ENCODE measurements at places on chromosomes 7 and 10. TPM values are rescaled to one million over a fixed set of nuclear protein-coding genes. Genes with fewer than 3 reads are reported as not detected.

DNA sequence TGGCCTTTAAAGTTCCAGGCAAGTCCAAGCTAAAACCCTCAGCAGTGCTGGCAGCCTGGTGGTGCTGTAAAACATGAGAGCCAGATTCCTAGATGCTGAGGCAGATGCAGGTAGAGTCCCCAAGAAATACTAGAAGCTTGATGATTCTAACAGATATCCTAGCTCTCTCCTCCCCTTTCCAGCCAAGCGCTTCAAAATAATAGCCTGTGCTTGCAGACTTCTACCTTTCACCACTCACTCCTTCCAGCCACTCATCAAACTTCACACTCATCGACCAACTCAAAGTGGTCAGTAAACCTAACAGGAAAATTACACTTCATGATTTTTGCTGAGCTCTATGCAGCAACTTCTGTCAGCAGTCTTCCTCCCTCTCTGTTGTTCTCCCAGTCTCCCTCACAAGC lies 50.2 kb downstream of the LMBR1 start:
- no peaks in the 10 kb centered on the region for H3K36me3 ChIP-seq
- DNase-seq = peak; percentile 63
- no peak overlapping the region for H3K4me3 ChIP-seq
- no peaks in the 10 kb centered on the region for H3K27me3 ChIP-seq

GRCh38 chr7:44631458-44632115 lies 25.2 kb downstream of the OGDH start:
- DNase-seq = peak; percentile 56
- no peak overlapping the region for H3K4me3 ChIP-seq
- H3K27ac ChIP-seq = peak overlapping the region; percentile 45
- H3K27me3 ChIP-seq = no peaks in the 10 kb centered on the region
- peaks cover 51% of the 10 kb centered on the region for H3K4me1 ChIP-seq
- H3K36me3 ChIP-seq = peaks cover 17% of the 10 kb centered on the region

DNA sequence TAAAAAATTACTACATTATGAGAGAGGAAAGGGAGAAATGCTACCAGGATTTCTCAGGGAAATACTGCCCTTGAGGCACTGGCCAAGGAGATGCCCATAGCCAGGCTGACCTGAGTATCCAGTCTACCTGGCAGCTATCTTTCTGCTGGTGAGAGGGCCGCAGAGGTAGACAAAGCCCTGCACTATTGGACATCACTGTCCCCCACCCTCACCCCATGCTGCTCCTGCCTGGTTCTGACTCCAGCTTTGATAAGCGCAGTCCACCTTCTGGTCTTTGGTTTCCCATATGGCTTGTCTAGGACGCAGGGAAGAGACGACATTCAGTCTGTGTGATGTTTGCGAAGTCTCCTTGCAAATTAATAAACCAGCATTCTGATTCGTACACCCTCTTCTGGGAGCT lies 3.7 kb downstream of the ITPRIP start:
- peaks cover 69% of the 10 kb centered on the region for H3K4me1 ChIP-seq
- no peaks in the 10 kb centered on the region for H3K36me3 ChIP-seq
- H3K27me3 ChIP-seq = no peaks in the 10 kb centered on the region
- DNase-seq = no peak

DNA sequence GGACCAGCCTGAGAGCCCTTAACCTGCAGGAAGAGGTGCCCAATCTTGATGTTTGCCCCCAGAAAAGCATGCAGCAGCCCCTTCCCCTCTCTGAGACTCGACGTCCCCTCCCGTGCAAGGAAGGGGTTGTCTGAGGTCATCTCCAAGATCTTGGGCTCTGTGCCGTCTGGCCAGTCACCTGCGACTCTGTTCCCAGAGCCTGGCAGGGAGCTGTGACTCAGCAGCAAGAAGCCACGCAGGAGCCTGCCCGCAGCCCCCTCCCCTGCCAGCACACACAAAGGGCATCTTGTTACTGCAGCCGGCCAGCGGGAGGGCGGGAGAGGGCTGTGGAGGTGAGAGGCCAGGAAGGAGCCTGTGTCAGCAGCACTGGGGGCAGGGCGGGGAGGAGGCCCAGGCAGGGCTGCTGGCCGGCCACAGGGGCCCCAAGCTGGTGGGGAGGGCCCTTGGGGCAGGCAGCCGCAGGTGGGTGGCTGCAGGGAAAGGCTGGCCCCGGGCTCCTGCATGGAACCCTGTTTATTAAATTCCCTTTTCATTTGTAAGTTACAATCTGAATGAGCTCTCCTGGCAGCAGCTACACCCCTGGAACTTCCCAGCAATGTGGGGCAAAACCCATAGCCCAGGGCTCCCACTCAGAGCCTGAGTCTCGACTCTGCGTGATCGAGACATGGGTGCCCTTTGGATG lies 103.7 kb upstream of the ZMIZ1 start:
- no peak overlapping the region for H3K27ac ChIP-seq
- no peaks in the 10 kb centered on the region for H3K36me3 ChIP-seq
- peaks cover 31% of the 10 kb centered on the region for H3K27me3 ChIP-seq
- peaks cover 24% of the 10 kb centered on the region for H3K4me1 ChIP-seq
- no peak for DNase-seq

- no peaks in the 10 kb centered on the region for H3K4me1 ChIP-seq
- peaks cover 2% of the 10 kb centered on the region for H3K36me3 ChIP-seq
- no peak overlapping the region for H3K27ac ChIP-seq
- no peak for DNase-seq
- no peaks in the 10 kb centered on the region for H3K27me3 ChIP-seq
- H3K4me3 ChIP-seq = no peak overlapping the region
Observed at GRCh38 chr10:31404640-31405039, 85.6 kb downstream of the ZEB1 start.

DNA sequence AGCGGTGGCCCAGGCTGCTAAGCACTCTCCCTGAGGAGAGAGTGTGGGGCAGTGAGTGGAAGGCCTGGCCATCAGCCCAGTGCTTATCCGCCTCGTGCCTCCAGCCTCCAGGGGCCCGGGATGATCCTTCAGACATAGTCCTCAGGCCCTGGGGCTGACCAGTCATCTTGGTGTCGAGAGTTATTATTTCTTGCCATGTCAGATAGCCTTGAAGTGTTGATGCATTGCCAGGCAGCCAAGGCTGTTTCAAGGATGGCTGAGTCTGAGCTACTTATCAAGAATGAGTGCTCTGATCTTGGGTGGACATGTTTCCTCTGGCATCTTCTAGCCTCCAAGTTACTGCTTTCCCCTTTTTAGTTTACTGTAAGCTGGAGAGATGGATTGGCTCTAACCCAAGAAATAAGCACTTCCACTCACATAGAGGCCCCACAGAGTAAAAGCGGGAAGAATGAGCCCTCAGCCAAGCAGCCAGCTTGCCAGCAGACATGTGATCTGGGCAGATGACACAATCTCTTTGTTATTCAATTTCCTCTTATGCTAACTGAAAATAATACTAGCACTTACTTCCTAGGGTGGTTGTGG lies 136.5 kb upstream of the NAMPT start:
- peak; percentile 90 for DNase-seq
- peak overlapping the region; percentile 60 for H3K27ac ChIP-seq
- peaks cover 17% of the 10 kb centered on the region for H3K4me1 ChIP-seq

Gene INPP5A
- 50.2 TPM for polyA plus RNA-seq

Gene ARHGEF35
- polyA plus RNA-seq = 2.1 TPM

Gene UPK3B
- 0.24 TPM for polyA plus RNA-seq

Data from muscle of leg (tissue), 16 donors.